ENCODE measurements at places on chromosomes 5 and 9.

DNA sequence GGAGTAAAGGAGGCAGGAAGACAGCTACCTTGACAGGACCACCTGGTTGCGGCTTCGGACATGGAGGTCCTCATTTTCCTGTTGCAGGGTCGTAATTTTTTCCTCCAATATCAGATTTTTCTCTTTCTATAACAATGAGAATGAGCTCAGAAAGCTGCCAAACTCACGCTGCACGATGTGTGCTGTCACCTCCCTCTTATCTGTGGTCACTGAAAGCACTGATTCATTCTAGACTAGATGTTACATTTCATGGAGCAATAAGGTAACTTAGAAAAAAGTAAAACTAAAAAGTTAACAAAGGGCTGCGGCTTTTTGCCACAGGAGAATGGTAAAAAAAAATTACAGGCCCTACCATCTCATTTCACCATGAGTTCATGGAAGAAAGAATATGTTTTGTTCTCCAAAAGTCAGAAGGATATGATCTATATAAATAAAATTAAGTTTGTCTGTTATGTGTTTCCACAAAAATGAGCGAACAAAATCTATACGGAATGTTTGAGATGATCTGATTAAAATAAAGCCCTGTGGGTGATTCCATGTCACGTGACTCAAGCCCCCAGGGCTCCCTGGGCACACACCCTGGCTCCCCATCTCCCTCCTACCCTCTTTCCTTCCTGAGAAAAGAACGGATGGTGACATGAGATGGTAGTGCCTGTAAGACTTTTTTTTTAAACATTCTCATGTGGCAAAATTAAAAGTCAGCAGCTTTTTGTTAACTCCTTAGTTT is 26.9 kb upstream of the ANXA6 start:
- no peaks in the 10 kb centered on the region for H3K4me1 ChIP-seq
- DNase-seq, result no peak
- no peak overlapping the region for H3K27ac ChIP-seq
- no peaks in the 10 kb centered on the region for H3K36me3 ChIP-seq
- peaks cover 38% of the 10 kb centered on the region for H3K27me3 ChIP-seq

GRCh38 chr9:94668418-94668927 is 29.2 kb upstream of the FBP1 start:
- H3K4me3 ChIP-seq, result peak overlapping the region; percentile 78
- no peaks in the 10 kb centered on the region for H3K36me3 ChIP-seq
- H3K27ac ChIP-seq, result peak overlapping the region; percentile 69
- no peaks in the 10 kb centered on the region for H3K27me3 ChIP-seq

DNA sequence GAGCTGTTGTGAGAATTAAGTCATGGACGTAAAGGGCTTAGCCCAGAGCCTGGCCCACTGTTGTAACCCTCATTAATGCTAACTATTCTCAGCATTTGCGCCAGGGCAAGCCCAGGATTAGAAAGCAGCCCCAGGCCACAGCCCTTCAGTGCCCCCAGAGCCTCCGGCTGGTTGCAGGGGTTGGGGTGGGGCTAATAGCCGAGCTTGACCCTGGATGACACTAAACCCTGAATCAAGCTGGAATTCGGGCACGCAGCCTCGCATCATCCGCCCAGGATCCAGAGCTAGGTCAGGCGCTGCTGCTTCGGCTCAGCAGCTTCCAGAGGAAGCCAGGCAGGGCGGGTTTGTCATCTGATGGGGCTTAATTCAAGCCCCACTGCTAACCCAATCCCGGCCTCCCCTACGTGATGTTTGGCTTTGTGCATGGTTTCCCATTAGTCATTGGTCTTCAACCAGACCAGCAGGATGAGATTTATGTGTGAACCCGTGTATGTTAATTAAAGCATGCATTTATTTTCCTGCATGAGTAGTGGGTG is 1.2 kb upstream of the MEGF9 start:
- H3K4me3 ChIP-seq, result no peak overlapping the region
- peaks cover 21% of the 10 kb centered on the region for H3K36me3 ChIP-seq
- DNase-seq, result no peak
- peaks cover 26% of the 10 kb centered on the region for H3K4me1 ChIP-seq

DNA sequence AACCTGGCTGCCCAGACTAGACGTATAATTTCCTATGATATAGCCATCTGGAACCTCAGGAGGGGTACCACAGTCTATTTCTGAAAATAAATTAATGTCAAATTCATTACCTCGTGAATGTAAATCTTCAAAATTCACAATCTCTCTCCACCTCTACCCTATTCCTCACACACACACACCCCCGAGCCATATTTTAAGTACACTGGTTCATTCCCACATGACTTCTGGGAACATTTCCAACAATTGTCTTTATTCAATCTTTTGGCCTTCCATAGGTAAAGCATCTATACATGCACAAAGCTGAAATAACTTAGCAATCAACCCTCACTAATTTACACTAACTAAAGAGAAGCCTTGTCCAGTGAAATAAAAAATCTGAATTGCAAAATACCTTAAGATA is 32.7 kb downstream of the SUSD1 start:
- H3K4me1 ChIP-seq, result peaks cover 9% of the 10 kb centered on the region
- DNase-seq, result no peak
- no peaks in the 10 kb centered on the region for H3K27me3 ChIP-seq
- no peak overlapping the region for H3K4me3 ChIP-seq
- peaks cover 8% of the 10 kb centered on the region for H3K36me3 ChIP-seq

DNA sequence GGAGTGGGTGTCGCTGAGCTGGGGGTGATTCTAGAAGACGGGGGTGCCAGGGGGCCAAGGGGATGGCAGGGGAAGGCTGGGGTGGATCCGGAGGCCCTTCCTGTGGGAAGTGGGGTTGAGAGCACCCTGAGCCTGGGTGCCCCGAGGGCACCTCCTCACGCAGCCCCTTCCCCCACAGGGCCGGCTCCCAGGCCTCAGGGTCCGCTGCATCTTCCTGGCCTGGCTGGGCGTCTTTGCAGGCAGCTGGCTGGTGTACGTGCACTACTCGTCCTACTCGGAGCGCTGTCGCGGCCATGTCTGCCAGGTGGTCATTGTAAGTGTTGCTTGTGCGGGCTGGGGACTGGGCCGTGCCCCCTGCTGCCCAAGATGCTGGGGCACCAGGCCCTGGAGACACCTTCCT is 5.0 kb downstream of the DIPK1B start:
- DNase-seq, result no peak
- H3K4me1 ChIP-seq, result no peaks in the 10 kb centered on the region
- peaks cover 11% of the 10 kb centered on the region for H3K36me3 ChIP-seq
- H3K27ac ChIP-seq, result no peak overlapping the region

DNA sequence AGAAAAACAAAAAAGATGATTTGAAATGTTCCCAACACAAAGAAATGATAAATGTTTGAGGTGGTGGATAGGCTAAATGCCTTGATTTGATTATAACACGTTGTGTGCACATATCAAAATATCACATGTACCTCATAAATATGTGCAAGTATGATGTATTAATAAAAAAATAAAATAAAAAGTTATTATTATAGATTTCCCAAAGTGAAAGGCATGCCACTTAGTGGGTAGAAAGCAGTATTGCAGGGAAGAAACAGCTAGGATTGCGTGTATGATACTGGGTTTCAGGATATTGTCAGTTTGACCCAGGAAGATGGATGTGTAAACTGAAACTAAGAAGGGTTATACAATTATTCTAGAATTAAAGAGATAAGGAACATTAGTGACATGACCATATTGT is 3.6 kb upstream of the TMEM38B start:
- no peak overlapping the region for H3K27ac ChIP-seq
- H3K4me3 ChIP-seq, result no peak overlapping the region
- no peaks in the 10 kb centered on the region for H3K27me3 ChIP-seq
- peaks cover 18% of the 10 kb centered on the region for H3K36me3 ChIP-seq

DNA sequence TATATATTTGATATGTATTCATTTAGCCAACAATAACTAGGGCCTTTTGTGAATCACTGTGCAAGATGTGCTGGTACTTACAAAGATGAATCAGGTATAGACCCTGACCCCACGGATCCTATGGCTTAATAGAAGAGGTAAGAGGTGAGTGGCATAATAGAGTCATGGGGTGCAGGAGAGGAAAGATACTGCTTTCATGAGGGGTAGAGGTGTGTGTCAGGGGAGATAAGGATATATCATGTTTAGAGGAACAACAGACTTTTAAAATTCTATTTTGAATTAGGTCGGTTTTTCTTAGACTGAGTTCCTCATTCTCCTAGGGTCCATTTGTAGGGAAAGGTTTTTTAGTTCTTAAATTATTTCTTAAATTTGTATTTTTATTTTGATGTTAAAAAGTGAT is 27.8 kb downstream of the ZCCHC7 start:
- no peak for DNase-seq
- H3K4me1 ChIP-seq, result no peaks in the 10 kb centered on the region
- H3K27me3 ChIP-seq, result no peaks in the 10 kb centered on the region
- H3K4me3 ChIP-seq, result no peak overlapping the region
- no peak overlapping the region for H3K27ac ChIP-seq

- peaks cover 49% of the 10 kb centered on the region for H3K36me3 ChIP-seq
- no peak overlapping the region for H3K27ac ChIP-seq
- H3K4me1 ChIP-seq, result peaks cover 7% of the 10 kb centered on the region
- no peak for DNase-seq
- no peak overlapping the region for H3K4me3 ChIP-seq
- no peaks in the 10 kb centered on the region for H3K27me3 ChIP-seq
Observed at GRCh38 chr9:137575364-137575715, 3.4 kb downstream of the DPH7 start.

DNA sequence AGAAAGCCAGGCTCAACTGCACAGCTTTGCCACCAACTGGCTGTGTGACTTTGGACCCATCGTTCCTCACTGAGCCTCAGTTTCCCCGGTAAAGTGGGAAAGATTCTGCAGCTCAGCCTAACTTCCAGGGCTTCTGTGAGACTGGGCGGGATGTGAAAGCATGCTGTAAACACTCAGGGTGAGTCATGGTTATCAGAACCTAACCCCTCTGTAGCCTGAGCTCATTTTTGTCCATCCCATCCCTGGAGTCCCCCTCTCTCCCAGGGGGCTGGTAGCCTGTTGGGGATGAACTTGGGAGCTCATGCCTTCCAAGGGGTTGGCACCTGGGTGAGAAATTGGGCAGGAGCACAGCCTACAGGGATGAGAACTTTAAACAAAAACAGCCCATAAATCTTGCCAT is 2.3 kb downstream of the CCDC69 start:
- peaks cover 7% of the 10 kb centered on the region for H3K36me3 ChIP-seq
- H3K4me1 ChIP-seq, result no peaks in the 10 kb centered on the region
- H3K27me3 ChIP-seq, result peaks cover 21% of the 10 kb centered on the region
- no peak for DNase-seq
- no peak overlapping the region for H3K4me3 ChIP-seq
- no peak overlapping the region for H3K27ac ChIP-seq

DNA sequence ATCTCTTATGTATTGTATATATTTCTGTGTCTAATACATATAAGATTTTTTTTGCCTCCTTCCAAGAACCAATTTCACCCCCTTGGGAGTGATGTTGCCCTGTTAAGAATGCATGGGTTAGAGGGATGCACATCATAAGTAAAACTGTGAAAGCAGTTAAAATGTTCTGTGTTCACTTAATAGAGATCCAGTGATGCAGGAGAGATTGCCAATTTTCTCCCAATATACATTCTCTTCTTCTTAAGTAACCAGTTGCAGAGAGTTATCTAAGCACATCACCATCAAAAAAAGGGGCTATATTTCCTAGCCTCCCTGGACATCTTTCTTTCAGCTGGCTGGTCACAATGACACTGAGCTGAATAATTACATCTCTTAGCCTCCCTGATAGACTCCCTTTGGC is 307.0 kb downstream of the OSTF1 start:
- H3K27me3 ChIP-seq, result peaks cover 24% of the 10 kb centered on the region
- no peak overlapping the region for H3K4me3 ChIP-seq
- DNase-seq, result no peak
- no peak overlapping the region for H3K27ac ChIP-seq
- no peaks in the 10 kb centered on the region for H3K4me1 ChIP-seq

DNA sequence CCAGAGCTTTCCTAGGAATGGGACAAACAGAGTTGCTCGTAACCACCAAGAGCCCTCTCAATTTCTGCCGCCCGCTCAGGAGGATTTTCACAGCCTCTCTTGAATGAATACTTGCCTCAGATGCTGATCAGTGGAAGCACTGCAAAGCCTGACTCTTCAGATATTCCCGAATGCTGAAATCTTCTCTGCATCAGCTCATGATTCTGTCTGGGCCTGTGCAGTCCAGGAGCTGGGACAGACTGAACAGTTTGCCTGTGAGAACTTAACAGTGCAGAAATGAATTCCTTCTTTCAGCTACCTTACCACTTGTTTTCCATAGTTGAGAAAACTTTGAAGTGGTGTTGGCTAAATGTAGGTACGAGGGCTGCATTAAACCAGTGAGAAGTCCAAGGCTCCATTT is 17.1 kb downstream of the ZNF462 start:
- no peak overlapping the region for H3K27ac ChIP-seq
- no peak overlapping the region for H3K4me3 ChIP-seq
- H3K27me3 ChIP-seq, result no peaks in the 10 kb centered on the region
- H3K36me3 ChIP-seq, result no peaks in the 10 kb centered on the region
- DNase-seq, result no peak

DNA sequence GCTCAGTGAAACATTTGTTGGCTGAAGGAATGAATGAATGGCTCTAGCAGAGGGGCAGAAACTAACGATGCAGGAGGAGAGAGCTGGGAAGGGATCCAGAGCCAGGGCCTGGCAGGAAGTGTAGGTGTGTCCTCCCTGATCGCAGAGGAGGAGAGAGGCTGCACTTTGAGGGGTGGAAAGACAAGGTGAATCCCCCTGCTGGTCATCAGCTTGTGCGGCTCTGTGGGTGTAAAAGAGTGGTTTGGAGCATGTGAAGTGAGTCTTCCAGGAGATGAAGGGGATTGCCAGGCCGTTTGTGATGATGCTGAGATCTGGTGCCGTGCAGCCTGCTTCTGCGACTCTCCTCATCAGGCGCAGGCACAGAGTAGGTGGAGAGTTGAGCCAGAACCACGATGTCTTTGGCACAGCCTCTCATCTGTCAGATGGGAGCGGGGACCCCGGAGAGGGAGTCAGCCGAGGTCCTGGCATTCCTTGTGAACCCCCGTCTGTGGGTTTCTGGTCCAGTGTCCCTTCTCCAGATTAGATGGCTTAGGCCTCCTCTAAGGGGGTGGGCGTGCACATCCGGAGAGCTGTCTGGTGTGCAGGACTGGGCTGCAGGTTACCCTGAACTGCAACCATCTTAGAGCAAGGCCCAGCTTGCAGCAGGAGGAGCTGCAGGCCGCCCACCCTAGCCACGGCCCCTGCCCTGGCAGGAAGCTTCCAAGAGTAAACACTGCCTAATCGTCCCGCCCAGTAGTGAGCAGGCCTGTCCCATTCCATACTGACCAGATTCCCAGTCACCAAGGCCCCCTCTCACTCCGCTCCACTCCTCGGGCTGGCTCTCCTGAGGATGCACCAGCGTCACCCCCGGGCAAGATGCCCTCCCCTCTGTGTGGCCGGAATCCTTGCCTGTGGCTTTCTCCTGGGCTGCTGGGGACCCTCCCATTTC is at the start of gene ADAMTS13:
Gene ADAMTS13 (plus strand): TSS at position 753 of the 928 bp plus-strand sequence. CDS start 77 bp downstream, at position 830.
- no peak within 1 kb of the TSS for H3K27ac ChIP-seq
- H3K27me3 ChIP-seq, result no peaks in the 10 kb centered on the region
- no peak for DNase-seq
- no peak within 1 kb of the TSS for H3K4me3 ChIP-seq
- peaks cover 34% of the 10 kb centered on the region for H3K36me3 ChIP-seq

Measured in Calu3 (cell line).